ENCODE measurements at places on chromosomes 1 and 21. TPM values are rescaled to one million over a fixed set of nuclear protein-coding genes. Genes with fewer than 3 reads are reported as not detected.

Gene CDK18
- total RNA-seq, result 0.88 TPM

Gene UBASH3A
- total RNA-seq, result 0.28 TPM

GRCh38 chr1:222525951-222526350 lies 22.0 kb downstream of the HHIPL2 start:
- DNase-seq, result no peak

- no peak for DNase-seq
Measured at GRCh38 chr1:22586356-22587130, 23.3 kb downstream of the EPHA8 start.

DNA sequence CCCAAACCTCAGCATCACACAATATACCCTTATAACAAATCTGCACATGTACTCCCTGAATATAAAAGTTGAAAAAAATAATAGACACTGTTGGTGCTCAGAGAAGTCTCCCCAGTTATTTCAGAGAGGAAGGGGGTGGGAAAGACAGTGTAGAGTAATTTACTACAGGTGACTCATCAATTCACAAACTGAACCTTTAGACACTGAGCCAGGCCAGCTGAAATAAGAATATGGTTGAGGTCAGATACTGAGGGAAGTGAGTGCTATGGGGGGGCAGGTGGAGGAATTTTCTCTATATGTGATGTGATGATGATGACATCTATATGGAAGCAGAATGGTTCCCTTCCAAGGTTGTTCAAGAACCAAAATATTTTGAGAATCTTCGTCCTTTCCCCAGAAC lies 50.1 kb downstream of the MRPL39 start:
- DNase-seq, result no peak

GRCh38 chr1:55750628-55750995 lies 535.4 kb upstream of the USP24 start:
- DNase-seq, result no peak

DNA sequence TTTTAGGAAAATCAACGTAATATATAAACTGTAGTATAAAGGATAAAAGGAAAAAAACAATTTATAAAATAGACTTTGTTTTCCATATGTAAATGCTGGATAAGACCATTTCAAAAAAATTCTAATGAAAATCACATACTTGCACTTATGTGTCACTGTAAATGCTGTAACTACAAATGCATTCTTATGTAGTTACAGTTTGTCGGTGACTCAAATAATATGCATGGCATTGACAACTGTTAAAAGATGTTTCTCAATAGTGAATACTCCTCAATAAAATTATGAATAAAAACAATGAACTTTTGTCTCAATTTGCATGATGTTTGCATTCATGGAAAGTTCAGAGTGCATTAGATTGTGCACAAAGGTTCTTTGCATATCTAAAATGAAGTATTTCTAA lies 614.0 kb upstream of the CHRM3 start:
- no peak for DNase-seq

Gene CRABP2
- 1.3 TPM for total RNA-seq

Gene FOXO6
- not detected for total RNA-seq

- DNase-seq, result no peak
Measured at GRCh38 chr1:200337410-200337809, 72.4 kb downstream of the ZNF281 start.

GRCh38 chr1:168099337-168099801 lies 37.4 kb downstream of the GPR161 start:
- DNase-seq, result no peak

Gene HIVEP3
- total RNA-seq, result 13.6 TPM

- no peak for DNase-seq
Measured at GRCh38 chr1:118302145-118302544, 117.1 kb upstream of the SPAG17 start.

DNA sequence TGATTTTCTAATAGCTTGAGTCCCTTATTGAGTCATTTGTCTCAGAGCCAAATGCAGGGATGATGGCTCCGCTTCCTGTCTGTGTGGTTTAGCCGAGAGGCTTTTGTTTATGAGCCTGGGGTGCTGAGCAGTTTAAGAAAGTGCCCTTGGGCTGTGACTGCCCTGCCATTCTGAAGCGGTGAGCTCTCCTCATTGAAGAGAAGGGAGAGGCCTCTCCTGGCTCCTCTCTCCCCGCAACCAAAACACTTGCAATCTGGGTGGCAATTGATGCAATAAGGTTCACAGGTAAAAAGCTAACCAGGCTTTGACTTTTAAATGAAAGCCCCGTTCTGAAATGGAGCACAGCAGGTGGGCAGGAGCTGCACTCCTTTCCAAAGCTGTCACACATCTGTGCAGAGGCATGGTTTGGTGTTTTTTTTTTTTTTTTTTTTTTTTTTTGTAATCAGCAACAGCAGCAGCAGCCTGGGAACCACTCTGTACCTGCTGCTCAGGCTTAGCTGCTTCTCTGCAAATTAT lies 403.7 kb downstream of the SIPA1L2 start:
- no peak for DNase-seq

Gene STX12
- total RNA-seq, result 24.5 TPM

- no peak for DNase-seq
Measured at GRCh38 chr1:157069601-157070000, 24.1 kb upstream of the ARHGEF11 start.

Gene RNU1-1
- total RNA-seq, result 2,403 TPM

DNA sequence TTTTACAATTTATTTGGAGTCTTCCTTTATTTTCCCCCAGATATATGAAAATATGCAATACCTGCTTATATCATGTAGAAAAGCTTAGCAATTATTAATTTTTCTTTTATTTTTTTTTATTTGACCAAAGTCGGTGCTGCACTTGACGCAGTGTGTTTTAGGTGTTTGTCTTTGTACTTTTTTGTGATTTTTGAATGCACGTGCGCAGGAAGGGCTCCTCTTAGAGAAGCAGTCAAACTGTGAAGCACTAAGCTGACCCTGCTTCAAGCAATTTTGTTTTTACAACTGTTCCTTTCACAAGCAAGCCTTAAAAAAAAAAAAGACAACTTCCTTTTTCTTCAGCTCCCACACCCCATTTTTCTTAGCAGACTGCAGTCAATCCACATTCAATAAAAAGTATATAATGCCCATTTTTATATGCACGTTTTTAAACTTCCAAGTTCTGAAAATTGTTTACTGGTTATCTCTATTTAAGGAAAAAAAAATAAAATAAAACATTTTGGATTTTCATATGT lies 267.4 kb downstream of the TM2D1 start:
- DNase-seq, result no peak

DNA sequence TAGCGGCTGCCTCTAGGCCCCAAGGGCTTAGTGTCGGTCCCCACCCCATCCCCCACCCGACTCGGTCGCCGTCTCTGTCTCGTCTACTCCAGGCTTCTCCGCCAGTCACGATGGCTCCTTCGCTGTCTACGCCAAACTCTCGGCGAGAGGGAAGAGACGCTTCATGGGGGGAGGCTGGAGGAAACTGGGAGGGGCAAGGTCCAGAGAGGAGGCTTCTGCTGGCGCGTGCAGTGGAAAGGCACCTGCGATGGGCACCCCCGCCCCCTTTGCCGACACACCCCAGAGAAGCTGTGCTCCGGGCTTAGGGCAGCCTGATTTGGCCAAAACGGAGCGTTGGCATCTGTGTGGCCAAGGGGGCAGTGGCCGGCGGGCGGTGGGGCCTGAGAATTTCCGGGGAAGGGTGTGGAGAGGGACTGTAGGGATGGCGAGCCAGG lies 1.2 kb upstream of the CSMD2 start:
- no peak for DNase-seq

DNA sequence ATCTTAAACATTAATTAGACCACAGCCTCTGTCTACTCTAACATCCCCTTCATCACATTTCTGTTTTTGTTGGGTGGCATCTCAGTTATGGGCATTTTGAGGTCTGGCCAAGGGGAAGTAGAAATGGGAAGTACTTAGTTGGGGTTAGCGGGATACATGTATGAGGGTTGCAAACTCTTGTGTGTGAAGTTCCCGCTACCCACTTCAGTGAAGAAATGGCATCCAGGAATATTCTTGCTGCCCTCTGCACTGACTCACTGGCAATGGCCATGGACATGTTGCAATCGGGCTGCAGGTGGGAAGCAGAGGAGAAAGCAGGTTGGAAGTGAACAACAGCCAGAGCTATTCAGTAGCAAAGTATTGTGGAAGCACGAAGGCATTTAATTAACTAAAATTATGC lies 7.4 kb downstream of the CD48 start:
- DNase-seq, result no peak

Gene AK5
- not detected for total RNA-seq

DNA sequence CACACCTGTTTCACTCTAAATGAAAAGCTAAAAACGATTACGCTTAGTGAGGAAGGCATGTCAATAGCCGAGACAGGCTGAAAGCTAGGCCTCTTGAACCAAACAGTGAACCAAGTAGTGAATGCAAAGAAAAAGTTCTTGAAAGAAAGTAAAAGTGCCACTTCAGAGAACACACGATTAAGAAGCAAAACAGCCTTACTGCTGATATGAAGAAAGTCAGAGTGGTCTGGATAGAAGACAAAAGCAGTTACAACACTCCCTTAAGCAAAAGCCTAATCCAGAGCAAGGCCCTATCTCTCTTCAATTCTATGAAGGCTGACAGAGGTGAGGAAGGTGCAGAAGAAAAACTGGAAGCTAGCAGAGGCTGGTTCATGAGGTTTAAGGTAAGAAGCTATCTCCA lies 130.7 kb downstream of the SIPA1L2 start:
- DNase-seq, result no peak

- no peak for DNase-seq
Measured at GRCh38 chr1:189084811-189085210, 1392.9 kb downstream of the BRINP3 start.

DNA sequence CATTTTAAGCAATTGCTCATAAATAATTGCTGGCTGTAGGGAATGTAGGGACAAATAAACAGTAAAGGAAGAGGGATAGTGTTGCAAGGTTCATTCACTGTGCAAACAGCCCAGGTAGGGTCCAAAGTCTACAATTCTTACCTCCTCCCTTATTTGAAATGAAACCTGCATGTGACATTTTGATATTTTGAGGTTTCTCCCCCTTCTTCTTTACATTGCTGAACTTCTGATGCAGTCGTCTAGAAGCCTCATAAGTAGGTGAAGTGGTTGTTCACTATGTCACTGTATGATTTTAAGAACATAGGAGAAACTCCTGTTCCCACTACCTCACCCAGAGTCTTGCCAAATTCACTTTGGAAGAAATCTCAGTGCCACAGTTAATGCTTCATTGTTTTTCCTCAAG lies 16.1 kb downstream of the F5 start:
- no peak for DNase-seq

GRCh38 chr1:7265771-7266371 lies 480.6 kb downstream of the CAMTA1 start:
- DNase-seq, result no peak

Gene VANGL2
- total RNA-seq, result 1.1 TPM

Gene CD53
- 358 TPM for total RNA-seq

Gene OLFML2B
- not detected for total RNA-seq

DNA sequence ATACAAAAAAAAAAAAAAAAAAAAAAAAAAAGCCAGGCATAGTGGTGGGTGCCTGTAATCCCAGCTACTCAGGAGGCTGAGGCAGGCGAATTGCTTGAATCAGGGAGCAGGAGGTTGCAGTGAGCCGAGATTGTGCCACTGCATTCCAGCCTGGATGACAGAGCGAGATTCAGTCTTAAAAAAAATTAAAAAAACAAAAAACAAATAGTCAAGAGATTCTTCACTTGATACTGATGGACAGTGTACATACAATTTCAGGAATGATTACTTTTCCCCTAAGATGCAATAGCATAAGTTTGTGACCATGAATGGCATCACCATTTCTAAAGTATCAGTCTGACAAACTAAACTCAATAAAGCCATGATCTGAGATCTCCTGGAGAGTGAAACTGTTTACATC lies 60.8 kb upstream of the IVNS1ABP start:
- no peak for DNase-seq

- no peak for DNase-seq
Measured at GRCh38 chr1:39760074-39761008, 10.8 kb downstream of the OXCT2 start.

DNA sequence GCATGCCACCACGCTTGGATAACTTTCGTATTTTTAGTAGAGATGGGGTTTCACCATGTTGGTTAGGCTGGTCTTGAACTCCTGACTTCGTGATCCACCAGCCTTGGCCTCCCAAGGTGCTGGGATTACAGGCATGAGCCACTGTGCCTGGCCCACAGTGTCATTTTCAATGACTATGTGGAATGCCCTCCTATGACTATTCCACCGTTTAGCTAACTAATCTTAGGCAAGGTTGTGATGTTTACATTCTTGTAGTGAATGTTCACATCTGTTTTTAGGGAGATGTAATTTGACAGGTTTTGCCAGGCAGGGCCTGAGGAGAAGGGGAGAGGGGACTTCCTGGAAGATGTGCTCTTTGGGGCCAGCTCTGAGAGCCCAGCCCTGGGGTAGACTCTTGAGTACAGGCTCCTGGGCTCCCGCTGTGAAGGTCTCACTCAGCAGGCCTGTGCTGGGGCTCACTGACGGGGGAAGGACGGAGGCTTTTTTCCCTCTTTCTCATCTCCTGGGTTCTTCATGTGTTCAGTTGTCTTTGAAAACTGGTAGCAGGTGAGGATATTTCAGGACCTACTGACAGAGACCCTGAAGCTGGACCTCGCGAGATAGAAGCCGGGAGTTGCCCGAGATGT lies 13.2 kb downstream of the COQ8A start:
- DNase-seq, result no peak

GRCh38 chr1:207312604-207312920 lies 8.9 kb upstream of the CD55 start:
- DNase-seq, result no peak

- no peak for DNase-seq
Measured at GRCh38 chr1:92446546-92446945, 40.2 kb downstream of the GFI1 start.

Gene DCST1
- total RNA-seq, result not detected

DNA sequence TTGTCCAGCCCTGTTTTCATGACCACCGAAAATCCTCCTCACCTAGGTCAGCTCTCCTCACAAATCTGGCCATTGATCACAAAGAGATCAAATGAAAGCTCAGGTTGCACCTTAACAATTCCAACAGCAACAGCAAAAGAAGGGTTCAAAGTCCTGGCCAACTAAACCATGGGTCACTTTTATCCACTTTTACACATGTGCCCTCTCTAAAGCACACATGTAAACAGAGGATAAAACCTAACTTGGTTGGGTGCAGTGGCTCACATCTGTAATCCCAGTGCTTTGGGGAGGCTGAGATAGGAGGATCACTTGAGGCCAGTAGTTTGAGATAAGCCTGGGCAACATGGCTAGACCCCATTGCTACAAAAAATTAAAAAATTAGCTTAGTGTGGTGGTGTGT lies 3.9 kb upstream of the RBM15 start:
- no peak for DNase-seq

GRCh38 chr1:154808909-154809262 lies 61.2 kb downstream of the KCNN3 start:
- DNase-seq, result no peak

DNA sequence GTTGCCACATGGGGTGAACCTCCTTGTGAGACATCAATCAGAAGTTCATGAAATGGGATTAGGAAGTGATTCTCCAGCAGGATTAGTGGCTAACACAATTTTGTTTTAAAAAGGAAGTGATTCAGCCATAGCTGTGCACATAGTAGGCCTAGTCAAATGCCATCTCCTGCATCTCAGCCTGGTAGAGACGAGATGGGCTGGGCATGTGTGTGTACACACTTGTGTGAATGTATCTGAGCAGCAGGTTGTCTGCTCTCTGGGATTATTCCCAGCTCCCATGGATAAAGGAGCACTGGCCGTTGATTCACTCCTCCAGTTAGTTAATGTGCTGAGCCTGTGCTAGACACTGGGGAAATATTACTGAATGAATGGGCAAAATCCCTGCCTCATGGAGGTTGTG lies 2.0 kb downstream of the FOXE3 start:
- DNase-seq, result no peak

GRCh38 chr1:98260839-98261238 lies 340.0 kb upstream of the DPYD start:
- DNase-seq, result no peak
